ENCODE measurements at places on chromosomes 1 and 21. TPM values are rescaled to one million over a fixed set of nuclear protein-coding genes. Genes with fewer than 3 reads are reported as not detected.

GRCh38 chr1:8560611-8561544 lies 243.0 kb downstream of the SLC45A1 start:
- peak; percentile 54 for DNase-seq

DNA sequence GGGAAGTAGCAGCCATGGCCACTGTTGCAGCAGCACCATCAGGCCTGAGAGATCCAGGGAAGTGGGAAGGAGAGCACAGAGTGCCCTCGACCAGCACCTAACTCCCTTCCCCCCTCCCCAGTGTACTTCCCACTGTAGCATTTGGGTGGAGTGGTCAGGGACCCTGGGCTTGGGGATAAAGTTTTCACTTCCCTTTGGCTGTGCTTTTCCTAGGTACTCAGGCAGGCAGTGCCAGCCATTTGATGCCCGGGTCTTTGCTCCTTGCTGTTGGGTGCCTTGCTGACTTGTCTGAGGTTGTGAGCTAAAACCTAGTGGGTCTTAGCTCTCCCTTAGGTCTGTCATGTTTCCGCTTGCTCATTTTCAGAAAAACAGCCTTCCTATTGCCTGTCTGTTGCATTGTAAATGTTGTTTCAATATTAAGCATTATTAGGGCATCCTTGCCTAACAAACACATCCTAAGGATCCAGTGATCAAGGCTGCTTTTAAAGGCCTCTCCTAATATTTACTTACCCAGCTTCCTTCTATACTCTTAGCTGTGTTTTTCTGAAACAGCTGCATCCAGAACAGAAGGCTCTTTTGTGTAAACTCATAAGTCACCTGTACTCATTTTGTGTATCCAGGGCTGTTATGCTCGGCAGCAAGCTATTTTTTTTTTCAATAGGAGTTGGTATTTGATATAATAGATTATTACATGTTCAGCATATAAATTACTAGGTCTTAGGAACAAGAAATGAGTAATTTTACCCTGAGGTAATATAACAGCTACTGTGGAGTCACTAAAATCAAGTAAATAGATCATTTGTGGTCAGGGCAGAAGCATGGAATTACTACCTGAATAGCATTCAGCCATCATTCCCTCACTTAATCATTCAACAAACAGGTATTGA lies 418.6 kb upstream of the PROX1 start:
- no peak for DNase-seq

- DNase-seq: no peak
These were observed 492.0 kb upstream of the USP24 start for GRCh38 chr1:55707196-55707595.

Gene SERINC2
- total RNA-seq: 18.4 TPM

Gene TAL1
- total RNA-seq: not detected

- DNase-seq: peak; percentile 62
These were observed 927 bp downstream of the UAP1 start for GRCh38 chr1:162562470-162562828.

DNA sequence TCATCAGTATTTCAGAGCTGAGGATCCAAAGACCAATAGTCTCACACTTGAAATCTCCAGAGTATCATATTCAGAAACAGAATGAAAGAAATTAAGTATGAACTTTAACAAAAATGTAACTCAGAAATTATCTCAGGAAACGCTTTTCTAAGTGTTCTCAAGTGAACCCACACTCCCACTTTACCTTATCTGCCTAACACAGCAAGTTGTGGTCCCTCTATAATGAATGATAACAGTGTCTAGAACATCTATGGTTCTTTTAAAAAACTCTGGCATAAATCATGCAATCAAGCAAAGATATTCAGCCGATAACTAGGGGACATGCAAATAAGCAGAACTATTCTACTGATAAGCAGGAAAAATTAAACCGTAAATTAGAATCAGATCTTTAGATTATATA lies 1574.2 kb downstream of the PLA2G4A start:
- no peak for DNase-seq

DNA sequence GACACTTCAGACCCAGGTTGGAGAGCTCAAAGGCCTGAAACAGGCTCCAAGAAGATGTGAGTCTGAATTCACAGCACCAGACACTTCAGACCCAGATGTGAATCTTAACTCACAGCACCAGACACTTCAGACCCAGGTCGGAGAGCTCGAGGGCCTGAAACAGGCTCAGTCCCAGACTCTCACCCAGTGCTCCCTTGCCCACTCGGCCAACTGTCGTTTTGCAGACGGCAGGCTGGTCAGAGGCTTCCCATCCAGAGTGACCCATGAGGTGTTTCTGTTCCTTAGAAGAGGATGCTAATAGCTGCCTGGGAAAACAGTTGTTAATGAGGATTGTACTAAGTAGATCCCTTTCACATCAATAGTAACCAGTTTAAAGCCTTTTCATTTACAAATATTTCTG lies 88.4 kb downstream of the ADARB1 start:
- no peak for DNase-seq

Gene POU3F1
- total RNA-seq: not detected

DNA sequence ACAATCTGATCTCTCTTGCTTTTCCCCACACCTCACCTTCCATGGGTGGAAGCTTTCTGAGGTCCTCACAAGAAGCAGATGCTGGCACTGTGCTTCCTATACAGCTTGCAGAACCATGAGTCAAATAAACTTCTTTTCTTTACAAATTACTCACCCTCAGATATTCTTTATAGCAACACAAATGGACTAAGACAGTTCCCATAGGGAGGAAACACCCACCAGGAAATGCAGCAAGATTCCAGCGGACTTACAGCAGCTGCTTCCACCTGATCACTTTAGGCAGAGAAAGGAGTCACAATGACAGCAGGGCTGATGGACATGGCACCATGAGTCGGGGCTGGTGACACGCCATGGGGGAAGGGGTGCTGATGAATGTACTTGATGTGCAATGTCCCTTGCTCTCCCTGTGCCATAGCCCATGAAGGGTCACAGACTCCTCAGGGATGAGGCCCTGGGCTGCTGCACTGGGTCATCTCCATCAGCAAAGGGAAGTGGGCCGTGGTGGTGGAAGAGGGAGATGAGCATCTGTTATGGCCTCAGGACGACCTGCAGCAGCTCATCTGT lies 53.9 kb downstream of the PRSS38 start:
- peak; percentile 47 for DNase-seq

GRCh38 chr1:195756109-195756508 lies 852.1 kb downstream of the KCNT2 start:
- DNase-seq: no peak
